ENCODE measurements at places on chromosomes 16 and 17.

- DNase-seq: no peak
These were observed 19.1 kb downstream of the PRR11 start for GRCh38 chr17:59174671-59175070.

- no peak for DNase-seq
These were observed 76.6 kb downstream of the CMIP start for GRCh38 chr16:81521141-81521626.

DNA sequence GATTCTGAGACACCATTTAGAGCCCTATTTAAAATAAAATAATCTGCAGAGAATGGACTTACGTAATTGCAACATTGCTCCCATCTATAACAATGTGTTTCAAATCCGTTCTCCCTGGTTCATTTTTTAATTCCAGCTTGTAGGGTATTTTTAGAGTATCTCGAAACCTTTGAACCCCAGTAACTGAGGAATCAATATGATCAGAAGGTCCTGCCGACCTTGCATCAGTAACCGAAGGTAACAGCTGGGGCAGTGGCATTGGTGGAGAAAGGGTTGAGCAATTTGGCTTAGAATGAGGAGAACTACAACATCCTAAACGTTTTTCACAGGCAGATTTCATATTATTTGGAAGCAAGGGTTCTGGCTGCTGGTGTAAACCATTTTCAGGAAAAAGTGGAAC, 49.3 kb downstream of the N4BP1 start:
- DNase-seq: no peak

- DNase-seq: peak; percentile 78
These were observed 910 bp downstream of the WBP2 start for GRCh38 chr17:75854101-75854748.

GRCh38 chr16:2704166-2704982, 15.7 kb downstream of the PRSS27 start:
- no peak for DNase-seq

DNA sequence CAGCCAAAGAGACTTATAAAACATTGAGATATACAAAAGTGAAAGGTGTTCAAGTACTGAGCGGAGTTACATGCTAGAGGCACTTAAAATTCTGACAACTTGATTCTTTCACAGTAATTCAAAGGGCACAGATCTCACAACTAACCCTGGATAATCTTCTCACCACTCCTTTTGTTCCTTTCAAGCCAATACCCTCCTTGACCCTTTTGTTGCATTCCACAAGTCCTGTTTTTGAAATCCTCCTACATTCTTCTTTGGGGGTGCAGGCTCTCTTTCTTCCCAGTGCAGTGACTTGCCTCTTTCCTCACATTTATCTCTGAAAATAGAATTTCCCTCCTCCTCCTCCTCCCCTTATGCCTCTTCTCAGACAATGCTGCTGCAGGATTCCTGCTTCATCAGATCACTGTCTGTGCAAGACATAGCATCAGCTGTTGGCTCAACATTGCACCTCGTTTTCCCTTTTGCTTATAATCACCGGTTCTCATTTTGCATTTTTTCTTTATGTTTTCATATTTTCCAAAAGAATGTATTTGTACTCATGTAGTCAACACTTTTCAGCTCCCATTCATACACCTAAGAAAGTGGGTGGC, 199.3 kb downstream of the CDH8 start:
- DNase-seq: no peak

Measured in fibroblast of villous mesenchyme (primary cell).